ENCODE measurements at places on chromosomes 6 and 20.

DNA sequence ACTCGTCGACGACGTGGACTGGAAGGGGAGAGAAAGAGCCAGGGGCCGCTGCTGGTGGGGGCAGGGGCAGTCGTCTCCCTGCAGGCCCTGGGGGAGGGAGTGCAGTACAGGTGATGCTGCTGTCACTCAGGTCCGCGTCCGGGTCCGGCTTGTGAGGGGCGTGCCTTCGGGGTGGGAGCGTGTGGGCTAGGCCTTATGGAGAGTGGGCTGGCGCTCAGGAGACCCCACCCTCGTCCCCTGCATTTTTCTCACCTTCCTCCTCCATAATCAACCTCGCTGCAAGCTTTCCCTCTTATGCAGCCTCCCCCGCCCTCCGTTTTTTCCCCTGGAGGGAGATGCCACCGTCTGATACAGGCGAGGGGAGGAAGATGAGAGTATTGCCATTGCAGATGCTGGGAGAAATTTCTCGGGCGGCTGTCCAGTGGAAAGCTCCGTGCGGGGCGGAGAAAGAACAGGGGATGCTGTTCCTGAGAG is 632 bp downstream of the PCMT1 start:
- peak; percentile 81 for DNase-seq

DNA sequence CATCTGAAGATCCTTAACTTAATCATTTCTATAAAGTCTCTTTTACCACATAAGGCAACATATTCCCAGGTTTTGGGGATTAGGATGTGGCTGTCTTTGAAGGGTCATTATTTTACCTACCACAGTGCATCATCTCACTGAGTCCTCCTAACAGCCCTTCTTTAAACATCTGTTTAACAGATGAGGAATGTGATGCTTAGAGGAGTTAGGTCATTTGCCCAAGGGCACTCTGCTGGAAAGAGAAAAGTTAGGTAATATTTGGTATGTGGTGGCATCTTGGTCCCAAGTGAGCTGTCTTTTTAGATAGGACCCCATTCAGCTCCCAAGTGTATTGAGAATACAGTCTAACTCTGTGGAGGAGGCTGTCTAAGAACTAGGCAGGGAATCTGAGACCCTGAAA is 11.0 kb downstream of the MMP24 start:
- no peak for DNase-seq

- no peak for DNase-seq
Observed at GRCh38 chr6:142035890-142036289, 96.8 kb upstream of the GJE1 start.

DNA sequence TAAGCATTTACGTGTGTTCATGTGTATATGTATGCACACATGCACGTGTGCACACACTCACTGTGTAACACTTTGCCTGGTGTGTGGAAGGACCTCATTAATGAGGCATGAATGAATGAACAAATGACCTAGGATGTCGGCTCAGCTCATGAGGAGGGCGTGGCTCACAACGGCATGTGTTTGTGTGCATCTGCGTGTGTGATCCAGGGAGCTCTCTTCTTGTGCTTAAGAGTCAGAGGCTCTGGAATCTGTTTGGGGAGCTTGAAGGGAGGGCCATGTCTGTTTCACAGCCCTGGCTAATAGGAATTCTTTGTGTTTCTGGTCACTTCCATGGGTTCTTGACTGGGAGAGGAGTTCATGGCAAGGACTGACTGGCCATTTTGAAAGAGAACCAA is 32.7 kb downstream of the TOX2 start:
- no peak for DNase-seq

Data from activated naive CD8-positive, alpha-beta T cell treated with anti-CD3 and anti-CD28 coated beads, Interleukin-2, amount 50 U/mL, for 24 hours (primary cell).